ENCODE measurements at places on chromosomes 4 and X.

- peak; percentile 24 for DNase-seq
These were observed 65.7 kb upstream of the PAGE1 start for GRCh38 chrX:49761481-49761880.

GRCh38 chr4:107380190-107380589, 339.8 kb downstream of the PAPSS1 start:
- no peak for DNase-seq

DNA sequence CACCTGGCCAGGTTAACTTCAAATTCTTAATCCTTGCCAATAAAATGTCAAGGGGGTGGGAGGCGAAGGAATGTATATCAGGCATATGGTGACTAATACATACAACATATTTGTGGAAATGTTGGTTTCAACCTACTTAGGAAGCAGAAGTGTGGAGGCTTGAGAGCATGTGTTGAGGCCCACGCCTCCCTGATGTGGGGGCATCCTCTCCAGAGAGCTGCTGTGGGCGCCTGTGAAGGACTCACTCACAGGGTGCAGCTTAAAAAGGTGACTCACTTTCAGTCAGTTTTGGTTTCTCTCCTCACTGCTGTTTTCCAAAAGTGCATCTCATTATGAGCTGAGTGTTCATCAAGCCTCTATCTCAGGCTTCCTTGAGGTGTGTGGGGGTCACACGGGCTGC, 27.5 kb downstream of the LNX1 start:
- DNase-seq, result no peak

DNA sequence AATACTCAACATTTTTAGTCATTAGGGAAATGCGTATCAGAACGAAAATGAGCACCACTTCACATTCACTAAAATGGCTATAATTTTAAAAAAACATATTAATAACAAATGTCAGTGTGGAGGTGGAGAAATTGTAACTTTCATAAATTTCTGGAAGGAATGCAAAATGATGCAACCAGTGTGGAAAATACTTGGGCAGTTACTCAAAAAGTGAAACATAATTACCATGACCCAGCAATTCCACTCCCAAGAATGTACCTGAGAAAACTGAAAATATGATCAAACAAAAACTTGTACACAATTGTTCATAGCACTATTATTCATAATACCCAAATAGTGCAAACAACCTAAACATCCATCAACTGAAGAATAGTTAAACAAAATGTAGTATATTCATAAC, 76.1 kb upstream of the FAM241A start:
- DNase-seq, result no peak

GRCh38 chr4:21271439-21272052, 571.3 kb downstream of the PACRGL start:
- no peak for DNase-seq

DNA sequence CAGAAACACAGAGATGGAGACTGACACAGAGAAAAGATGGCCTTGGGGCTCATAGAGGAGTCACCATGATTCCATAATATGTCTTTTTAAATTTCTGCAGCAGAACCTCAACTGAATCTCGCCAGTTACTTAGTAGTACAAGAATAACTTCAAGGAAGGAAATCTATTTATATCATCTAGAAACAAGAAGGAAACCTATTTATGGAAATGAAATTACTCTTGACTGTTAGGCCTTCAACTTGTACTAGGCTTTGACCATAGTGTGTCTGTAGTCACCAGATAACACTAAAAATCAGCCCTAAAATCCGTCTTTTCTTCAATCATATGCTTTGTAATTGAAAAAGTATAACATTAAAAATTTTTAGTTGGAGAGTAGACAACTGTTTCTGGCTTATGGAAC, 740.4 kb downstream of the TRIML1 start:
- DNase-seq, result no peak

GRCh38 chrX:859329-859728, 228.7 kb downstream of the SHOX start:
- DNase-seq, result no peak

GRCh38 chrX:77299549-77299948, 147.6 kb upstream of the FGF16 start:
- DNase-seq, result no peak

DNA sequence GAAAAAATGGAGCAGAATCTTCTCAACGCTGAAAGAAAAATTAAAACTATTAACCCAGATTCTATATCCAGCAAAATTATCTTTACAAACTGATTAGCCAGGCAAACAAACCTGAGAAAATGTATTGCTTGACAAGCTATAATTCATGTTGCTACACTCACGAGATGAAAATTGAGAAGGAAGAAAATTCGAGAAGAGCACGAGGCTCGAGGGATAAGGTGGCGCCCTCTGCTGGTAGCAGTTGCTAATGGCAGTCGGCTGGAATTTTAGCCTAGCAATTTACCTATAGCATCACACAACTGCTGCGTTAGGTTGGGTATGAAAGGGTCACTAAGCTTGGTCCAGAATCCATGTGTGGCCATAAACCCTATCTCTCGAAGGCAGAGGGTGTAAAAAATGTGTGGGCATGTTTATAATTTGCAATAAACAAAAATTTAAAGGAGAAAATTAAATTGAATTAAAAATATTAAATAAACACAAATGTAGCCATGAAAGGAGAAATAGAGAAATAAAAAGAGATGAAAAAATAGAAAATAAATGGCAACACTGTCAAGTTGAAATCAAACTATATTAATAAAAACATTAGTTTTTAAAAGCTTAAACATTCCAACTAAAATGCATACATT, 126.6 kb downstream of the PPP4R3C start:
- peak; percentile 40 for DNase-seq

DNA sequence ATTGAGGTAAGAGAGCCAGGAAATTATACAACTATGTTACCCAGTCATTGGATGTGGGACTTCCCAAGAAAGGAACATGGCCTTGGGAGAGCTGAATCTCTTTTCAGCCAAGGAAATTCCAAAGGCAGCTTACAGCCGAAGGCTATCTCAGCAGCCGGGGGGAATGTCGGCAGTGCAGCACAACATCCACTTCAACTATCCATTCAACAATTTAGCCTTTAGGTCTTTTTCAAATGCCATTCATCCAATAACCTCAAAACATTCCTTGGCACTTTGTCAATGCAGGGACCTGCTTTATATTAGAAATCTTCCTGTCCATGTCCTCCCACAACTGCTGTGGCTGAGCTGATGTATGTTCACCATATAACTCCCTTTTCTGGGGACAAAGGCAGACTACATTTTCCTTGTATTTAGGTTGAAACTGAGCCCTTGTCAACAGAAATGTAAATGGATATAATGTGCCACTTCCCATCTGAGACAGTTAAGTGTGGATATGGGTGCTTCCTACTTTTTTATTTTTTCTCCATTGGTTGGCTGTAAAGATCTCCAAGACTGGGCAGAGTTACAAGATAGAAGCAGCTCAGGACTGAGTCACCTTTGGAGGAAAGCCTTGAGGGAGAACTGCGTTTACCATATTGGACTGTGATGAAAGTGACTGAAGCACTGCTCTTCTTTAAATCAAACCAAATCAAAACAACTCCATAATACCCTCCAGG, 94.8 kb downstream of the GPRIN3 start:
- DNase-seq, result no peak

DNA sequence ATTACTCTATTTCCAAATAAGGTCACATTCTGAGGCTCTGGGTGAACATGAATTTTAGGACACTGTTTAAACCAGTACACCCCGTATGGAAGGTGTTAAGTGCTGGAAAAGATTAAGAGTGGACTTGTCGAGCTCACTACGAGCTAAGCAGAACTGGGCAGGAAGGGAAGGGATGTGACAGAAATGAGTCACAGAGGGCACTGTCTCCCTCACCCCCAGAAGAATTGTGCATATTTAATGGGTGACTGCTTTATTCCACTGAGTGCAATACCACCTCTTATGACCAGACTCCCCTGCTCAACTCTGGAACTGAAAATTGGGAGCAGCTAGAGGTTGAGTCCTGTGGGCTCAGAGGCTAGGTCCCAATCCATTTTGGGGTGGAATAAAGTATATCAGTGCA, 187.4 kb upstream of the RPS6KA3 start:
- no peak for DNase-seq

DNA sequence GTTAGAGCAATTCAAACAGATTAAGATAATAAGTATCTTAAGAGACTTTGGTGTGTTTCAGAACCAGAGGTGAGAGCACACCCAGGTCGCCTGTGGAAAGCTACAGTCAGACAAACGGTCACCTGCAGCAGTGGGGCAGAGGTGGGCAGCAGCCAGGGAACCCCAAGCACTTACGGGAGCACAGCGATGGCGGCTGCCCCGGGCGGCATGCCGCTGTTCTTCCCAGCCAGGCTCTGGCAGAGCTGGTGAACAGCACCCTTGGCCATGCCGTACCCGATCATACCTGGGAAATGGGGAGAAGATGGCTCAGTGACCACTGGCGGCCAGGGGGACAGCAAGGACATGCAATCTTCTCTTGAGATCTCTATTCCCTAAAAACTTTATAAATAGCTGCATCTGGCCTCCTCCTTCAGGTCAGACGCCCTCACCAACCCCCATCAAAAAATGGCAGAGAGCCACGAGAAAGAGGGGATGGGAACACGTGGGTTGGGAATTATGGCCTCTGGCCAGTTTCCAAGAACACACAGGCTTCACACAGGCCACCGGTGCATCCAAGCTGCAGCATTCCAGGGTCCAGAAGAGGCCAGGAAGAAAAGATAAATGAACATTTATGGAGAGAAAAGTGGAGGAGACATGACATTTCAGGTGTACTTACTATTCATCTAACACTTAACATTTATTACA, 19.7 kb downstream of the QDPR start:
- DNase-seq, result no peak

GRCh38 chrX:36573720-36574119, 434.4 kb upstream of the FAM47C start:
- no peak for DNase-seq

DNA sequence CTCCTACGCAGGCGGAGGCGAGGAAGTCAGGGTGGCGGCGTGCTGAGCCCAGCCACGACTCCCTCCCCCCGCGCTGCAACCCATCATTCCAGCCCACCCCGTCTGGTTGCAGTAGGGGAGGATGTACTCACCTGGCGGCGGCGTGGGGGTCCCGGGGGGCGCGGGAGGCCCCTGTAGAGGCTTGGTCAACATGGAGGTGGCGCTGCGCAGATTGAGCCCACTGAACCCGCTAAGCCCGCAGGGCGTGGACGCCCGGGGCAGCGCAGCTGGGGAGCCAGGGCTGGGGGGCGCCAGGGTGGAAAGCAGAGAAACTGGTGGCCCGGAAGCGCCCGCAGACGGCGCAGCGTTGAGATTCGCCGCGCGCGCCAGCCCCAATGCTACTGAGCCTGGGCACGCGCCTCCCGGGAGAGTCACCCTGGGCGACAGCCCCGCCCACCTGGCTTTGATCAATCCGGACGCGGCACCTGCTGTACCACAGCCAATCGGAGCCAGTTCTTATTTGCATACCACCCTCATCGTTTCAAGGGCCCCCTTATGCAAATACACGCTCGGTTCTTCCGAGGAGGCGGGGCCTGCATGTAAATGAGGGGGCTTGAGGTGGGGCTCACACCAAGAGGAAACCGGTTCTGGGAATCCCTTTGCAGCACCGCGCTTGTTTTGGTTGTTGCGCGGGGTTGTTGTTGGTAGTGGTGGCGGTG, at the start of gene PIM2:
Gene PIM2 (minus strand): TSS at position 382 of the 698 bp plus-strand sequence. CDS start 190 bp downstream, at position 192.
- DNase-seq, result peak; percentile 96

- no peak for DNase-seq
These were observed 47.4 kb downstream of the TMPRSS11E start for GRCh38 chr4:68494688-68495087.

DNA sequence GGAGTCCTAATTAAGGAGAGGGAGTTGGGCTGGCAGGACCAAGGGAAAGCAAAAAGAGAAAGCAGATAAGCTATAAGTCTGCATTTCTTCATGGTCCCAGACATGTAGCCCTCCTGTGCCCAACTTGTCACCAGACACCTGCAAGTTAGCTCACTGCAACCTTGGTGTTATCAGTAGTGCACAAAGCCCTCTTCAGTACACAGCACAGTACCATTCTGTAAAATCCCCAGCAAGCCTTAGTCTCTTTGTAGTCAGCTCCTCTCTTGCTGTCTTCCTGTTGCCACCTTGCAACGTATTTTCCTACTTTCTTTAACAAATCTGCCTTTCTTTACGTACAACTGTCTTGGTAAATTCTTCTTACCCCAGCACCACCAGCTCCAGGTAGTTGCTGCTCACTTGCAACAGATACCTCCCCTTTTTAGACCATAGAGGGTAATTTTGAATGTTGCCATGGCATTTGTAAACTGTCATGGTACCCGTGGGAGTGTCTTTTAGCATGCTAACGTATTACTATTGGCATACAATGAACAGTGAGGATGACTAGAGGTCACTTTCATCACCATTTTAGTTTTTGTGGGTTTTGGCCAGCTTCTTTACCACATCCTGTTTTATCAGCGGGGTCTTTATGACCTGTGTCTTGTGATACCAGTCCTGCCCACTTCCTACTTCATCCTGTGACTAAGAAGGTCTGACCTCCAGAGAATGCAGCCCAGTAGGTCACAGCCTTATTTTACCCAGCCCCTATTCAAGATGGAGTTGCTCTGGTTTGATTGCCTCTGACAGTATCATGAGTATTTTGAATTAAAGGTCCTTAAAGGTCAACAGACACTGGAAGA, 28.3 kb upstream of the AP1S2 start:
- DNase-seq, result no peak

DNA sequence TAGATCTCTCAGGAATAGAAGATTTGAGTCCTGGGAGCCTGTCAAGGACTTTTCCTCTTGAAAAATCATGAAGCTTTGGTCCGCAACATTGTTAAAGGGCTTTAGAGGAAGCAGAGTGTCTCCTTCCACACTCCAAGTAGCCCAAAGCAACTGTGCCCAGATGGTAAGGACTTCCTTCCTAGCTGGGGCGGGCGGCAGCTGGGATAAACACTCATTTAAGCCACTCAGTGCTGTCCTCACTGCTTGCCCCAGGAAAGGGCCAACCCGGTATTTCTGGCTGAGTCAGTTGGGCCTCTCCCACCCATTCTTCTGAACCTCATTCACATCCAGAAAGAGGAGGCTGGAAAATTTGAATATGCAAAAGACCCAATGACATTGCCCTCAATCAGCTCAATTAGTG, 144.3 kb downstream of the CHIC2 start:
- DNase-seq, result no peak

DNA sequence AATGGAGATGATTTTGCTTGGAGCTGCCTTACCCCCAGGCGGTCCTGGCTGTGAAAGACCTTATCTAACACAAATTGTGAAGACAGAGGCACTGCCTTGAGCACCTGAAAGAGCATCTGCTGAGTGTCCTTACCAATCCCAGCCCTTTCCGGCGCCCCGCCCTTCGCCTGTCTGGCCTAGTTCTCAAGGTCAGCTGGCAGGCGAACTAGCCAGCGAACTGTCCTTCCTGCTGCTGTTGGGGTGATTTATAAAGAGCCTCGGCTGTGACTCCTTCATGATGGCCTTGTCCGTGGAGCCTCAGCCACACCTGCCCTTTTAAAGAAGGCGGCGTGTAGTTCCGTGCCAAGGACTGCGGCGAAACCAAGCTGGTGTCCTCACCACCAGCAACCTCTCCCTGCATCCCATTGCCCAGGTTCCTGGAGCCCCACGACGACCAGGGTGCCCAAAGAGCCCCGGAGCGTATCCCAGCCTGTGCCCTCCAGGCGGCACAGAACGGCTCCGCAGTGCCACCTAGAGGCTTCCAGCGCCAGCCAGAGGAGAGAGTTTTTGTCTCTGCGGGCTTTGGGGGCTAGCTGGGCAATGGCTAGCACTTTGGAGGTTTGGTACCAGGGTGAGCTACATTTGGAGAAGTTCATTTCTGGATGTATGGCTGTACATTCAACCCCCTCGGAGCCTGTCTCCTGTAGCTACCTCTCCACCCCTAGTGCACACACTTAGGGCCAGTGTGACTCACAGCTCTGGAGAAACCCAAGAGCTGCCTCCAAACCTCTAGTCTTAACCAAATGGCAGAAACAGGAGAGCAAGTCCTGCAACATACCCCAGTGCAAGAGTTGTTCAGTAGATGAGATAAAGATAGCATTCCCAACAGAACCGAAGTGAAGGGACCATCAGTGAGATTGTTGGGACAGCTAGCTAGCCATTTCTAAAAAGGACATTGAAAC, 36.8 kb upstream of the VMA21 start:
- DNase-seq, result peak; percentile 64

All from neural progenitor cell (in vitro differentiated cells).